HT-29 (cell line): ENCODE measurements at places on chromosomes 16 and 17. TPM values are rescaled to one million over a fixed set of nuclear protein-coding genes. Genes with fewer than 3 reads are reported as not detected.

- DNase-seq = no peak
Observed at GRCh38 chr17:34800661-34801060, 160.6 kb downstream of the CCT6B start.

The NARF gene
- 30.5 and 35.0 TPM in 2 replicates for total RNA-seq

The GALR2 gene
- 1.1 and 2.1 TPM in 2 replicates for total RNA-seq

DNA sequence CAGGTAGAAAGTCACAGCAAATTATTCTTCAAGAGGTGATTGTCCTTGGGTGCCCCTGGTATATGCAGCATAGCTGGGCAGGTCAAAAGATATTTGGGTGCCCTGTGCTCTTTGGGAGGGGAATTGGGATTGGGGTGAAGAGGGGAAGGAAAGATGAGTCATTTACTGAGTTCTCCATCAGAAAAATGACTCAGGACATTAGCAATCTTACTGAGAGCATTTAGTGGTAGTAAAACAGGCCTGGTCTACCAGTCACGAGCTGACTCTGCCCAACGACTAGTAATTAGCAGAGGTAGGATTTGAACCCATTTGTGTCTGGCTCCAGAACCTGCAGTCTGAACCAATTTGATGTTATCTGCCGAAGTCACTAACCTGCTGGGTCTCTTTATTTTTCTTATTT lies 6.0 kb upstream of the GRIN2A start:
- no peak for DNase-seq

GRCh38 chr17:81200695-81201580 lies 21.8 kb downstream of the CEP131 start:
- DNase-seq = peak; percentile 90

- DNase-seq = no peak
Observed at GRCh38 chr17:76384987-76385891, 830 bp downstream of the SPHK1 start.

DNA sequence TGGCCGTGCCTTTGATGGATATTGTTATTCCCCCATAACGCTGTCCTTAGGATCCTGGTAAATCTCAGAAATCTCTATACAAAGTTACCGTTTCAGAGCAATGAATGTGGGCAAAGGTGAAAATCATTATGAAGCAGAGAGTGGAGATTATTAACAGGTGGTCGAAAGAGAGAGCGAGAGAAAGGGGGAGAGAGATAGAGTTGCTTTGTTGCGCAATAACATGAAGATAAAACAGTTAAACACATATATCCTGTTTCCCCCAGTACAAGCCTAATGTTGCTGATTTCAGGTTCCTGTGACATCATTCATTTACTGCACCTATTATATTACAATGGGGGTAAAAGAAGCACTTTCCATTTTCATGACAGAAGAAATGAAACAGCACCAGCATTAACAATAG lies 535.4 kb upstream of the RBFOX1 start:
- no peak for DNase-seq

DNA sequence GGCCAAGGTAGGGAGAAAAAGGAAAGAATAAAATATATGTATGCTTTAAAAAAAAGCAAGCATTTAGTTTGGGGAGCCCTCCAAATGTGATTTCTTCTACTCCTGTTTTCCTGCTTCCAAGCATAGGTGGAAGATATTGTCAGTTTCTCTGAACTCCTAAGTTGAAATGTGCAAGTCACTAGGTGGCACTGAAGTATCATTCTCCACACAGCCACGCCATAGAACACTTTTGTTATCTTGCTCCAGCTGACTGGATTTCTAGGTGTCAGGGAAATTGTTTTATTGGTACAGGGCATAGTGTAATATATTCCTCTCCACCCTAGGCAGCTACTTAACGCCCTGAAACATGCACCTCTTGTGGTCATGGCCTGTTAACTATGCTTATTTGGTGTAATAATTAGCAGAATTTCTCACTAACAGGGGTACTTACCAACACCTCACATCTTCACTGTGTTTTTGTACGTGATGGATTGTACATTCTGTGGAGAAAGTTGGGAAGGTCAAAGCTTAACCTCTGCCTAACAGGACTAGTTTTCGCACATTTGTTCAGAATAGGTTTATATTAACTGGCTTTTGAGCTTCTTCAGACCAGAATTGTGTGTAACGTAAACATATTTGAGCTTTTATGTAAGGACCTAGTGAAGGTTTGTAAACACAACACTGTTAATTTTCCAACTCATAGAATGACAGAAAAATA lies 69.3 kb downstream of the FTO start:
- peak; percentile 87 for DNase-seq
